Osteocyte (in vitro differentiated cells): ENCODE measurements at places on chromosomes 5 and 9.
A peak's percentile ranks its signal among the peaks of the same experiment; 100 is the strongest.

DNA sequence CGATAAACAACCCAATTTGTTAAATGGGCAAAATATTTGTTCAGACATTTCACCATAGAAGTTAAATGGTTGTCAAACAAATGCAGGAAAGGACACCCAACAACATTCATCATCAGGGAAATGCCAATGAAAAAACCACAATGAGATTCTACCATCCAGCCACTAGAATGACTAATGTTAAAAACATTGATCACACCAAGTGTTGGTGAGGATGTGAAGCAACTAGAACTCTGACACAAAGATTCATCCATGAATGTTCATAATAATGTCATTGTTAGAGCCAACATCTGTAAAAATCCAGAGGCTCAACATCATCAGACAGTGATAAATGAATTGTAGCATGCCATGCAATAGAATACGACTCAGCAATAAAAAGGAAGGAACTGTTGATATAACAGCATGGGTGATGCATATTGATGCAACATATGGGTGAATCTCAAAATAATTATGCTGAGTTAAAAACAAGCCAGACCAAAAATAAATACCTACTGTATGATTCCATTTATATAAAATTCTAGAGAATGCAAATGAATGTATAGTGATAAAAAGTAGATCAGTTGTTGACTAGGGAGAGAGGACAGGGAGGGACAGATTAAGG, 55.9 kb upstream of the UNC5A start:
- no peak for DNase-seq

DNA sequence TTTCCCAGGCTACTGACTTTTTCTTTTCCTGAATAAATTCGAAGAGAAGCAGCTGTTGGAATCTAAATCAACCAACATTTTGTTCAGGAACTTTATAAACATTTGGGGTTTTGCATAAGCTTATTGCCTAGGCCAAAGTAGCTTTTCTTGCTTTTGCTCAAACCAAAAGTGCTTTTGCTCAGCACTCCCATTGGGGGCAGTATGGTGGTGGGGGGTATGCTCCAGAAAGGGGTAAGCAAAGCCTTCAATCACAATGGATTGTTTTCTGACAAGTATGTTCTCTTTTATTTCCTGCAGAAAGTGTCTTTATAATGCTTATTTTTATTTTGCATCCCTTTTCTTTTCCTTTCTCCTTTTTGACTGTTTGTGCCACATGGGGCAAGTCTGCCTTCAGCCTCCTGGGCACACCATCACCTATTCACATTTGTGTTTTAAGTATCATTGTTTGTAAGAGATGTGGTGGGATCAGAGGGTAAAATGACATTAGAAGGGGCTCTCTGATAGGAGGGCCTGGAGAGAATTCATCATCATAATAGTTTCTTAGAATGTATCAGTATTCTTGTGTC, 86.0 kb downstream of the PRDM6 start:
- DNase-seq: no peak

- no peak for DNase-seq
Measured at GRCh38 chr5:9201761-9202160, 344.1 kb downstream of the SEMA5A start.

DNA sequence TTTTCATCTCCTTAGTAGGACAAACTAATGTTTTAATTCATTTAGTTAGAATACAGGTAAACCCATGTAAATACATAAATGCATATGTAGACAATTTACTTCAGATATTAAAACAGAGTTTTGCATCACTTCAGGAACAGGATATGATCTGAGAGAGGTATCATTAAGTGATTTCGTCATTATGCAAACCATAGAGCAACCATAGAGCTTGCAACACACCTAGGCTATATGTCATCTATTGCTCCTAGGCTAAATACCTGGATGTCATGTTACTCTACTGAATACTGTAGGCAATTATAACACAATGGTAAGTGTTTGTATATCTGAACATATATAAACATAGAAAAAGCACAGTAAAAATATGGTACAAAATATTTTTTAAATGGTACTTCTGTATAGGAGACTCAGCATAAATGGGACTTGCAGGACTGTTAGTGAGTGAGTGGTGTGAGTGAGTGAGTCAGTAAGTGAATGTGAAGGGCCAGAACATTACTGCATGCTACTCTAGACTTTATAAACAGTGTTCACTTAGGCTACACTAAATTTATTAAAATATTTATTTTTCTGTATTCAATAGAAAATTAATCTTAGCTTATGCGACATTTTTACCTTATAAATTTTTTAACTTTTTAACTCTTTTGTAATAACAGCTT, 1377.5 kb upstream of the CDH9 start:
- no peak for DNase-seq

DNA sequence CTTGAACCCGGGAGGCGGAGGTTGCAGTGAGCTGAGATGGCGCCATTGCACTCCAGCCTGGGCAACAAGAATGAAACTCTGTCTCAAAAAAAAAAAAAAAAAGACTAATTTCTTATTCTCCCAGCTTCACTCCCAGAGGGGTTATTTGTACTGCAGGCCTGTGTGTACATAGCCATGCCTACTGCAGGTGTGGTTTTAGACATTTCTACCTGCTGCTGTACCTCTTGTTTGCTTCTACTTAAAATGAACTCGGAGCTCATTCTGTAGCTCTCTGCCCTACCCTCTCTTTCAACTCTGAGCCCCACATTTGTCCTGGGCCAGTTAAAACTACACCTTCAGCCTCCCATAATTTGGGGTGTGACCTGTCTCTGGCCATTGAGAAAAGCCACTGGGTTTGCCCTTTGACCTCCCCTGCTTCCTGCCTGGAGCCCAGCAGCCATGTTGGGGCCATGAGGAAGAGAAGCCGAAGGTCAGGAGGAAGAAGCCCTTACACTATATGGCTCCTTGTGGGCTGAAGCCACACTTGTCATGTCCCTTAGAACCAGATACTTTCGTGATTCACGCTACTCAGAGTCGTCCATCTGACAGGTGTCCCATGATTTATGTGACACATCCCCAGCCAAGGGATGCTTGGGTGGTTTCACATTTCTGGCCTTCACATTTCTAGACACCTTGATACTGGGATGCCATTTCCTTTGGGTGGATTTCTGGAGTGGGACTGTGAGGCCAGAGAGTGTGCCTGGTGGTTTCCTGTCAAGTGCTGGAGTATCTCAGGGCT, 9.4 kb upstream of the CARD19 start:
- peak; percentile 46 for DNase-seq

- no peak for DNase-seq
Measured at GRCh38 chr9:131976157-131977108, 103.2 kb downstream of the MED27 start.

DNA sequence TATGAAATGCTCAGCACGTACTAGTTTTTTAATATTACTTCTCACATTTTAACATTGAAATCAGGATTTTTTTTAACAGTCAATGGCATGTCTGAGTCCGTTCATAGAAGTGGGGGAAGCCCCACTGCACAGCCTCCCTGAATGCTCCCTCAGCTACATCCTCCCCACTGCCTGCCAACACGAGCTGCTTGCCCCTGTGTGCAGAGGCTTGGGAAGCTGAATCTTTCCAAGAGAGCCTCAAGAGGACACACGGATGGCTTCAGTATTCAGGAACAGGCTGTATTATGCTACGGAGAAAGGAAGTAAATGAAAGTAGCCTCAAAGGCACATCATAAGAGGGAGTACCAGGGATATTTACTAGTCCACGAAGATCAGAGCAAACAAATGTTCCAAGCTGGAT, 248.7 kb downstream of the SPOCK1 start:
- no peak for DNase-seq

DNA sequence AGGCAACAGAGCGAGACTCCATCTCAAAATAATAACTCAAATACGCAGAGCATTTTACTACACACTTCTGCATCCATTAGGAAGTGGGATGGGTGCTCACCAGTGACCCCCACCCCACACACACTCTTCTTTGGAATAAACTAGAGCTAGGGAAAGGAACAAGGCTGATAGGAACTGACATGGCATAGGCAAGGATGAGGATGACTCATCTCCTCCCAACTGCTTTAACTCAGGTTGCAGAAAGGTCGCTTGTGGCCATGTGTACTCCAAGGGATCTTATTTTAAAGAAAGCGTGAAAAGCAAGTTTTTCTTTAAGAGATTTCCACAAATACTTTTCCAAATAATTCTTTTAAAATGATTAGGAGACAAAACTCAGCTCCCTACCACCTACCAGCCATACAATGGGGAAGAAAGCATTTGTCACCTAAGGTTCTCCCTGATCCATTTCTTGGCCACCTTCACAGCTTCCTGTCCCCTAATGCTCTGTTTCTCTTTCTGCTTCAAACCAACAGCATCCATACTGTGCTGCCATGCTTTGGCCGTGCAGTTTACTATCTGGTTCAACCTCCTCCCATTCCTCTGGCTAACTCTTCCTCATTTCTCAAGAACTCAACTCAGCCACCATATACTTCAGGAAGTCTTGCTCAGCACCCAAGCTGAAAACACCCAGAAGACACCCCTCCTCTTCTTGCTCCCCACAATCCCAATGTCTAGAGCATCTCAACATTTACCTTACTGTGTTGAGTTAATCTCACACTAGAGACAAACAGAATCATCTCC, 211.9 kb downstream of the ACTL7B start:
- no peak for DNase-seq

DNA sequence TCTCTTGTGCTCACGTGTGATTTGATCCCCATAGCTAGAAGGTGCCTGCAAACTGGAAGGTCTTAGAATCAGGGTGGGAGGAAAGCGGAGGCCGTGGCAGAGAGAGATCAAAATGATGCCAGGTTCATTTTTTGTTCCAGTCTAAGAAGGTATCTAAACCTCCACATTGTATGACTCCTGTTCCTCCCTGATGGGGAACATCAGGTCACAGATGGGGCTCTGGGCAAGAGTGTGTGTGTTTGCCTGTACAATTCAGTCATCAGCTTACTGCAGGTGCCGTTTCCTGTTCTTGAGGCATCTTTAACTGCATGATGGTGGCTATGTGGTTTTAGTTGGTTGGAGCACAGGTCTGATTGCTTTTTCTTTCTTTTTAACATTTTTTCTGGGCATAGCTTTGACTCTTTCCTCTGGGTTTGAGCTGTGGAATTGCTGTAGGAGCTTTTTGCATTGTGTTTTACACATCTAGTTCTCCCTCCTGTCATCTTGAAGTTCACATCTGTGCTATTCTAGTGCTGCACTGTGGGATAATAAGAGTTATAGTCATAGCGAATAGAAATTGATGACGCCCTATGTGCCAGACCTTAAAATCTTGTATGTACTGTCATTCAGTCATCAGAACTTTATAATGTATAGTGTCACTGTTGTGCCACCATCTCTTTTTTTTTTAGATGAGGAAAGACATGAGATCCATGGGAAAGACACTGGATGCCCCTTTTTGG, 30.8 kb downstream of the ARHGAP26 start:
- DNase-seq: no peak
